ENCODE measurements at places on chromosomes 7 and 10.

DNA sequence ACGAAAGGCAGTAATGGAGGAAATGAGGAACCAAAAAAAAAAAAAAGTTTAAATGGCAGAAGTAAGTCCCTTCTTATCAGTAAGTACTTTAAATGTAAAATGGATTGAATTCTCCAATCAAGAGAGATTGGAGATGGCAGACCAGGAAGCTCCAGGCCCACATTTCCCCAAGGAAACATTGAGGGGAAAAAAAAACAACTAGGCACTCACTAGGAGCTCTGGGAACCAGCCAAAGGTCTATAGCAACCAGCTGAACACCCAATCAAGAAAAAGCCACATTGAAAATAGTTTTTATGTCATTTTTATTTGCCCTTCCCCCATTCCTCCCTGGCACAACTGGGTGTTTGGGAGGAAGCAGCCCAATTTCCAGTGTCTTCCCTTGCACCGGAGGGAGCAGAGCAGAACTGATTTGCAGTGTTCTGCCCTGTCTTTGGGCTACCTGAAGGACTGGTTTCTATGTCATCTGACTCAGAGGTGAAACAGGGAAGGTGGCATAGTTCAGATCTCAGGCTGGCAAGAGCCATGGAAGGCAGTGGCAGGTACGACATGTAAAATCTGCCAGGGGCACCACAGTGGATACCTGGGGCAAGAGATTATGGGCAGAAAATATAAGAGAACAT lies 121.9 kb downstream of the SMURF1 start:
- DNase-seq: no peak

DNA sequence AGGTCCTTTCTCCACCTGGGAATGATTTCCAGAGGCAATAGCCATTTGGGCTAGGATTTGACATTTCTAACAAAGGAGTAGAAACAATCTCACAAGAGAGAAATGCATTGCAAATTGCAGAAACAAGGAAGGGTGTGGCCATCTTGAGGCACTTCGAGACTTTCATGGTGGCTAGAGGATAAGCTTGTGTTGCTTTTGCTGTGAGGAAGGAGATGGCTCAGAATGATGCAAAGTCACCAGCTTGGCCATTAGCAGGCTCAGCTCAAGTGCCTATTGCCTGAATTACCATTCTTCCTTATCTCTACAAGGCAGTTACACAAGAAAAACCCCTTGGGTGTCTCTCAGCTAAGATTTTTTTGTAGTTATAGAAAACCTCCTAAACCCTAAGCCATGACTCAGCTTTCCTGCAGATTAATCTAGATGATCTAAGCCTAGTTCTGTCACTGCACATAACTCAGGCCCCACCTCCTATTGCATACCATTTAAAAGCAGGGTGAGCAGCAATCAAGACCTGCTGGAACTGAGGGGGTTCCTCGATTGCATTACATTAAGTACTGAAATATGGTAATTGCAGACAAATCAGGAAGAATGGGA lies 683.1 kb downstream of the NRG3 start:
- no peak for DNase-seq

DNA sequence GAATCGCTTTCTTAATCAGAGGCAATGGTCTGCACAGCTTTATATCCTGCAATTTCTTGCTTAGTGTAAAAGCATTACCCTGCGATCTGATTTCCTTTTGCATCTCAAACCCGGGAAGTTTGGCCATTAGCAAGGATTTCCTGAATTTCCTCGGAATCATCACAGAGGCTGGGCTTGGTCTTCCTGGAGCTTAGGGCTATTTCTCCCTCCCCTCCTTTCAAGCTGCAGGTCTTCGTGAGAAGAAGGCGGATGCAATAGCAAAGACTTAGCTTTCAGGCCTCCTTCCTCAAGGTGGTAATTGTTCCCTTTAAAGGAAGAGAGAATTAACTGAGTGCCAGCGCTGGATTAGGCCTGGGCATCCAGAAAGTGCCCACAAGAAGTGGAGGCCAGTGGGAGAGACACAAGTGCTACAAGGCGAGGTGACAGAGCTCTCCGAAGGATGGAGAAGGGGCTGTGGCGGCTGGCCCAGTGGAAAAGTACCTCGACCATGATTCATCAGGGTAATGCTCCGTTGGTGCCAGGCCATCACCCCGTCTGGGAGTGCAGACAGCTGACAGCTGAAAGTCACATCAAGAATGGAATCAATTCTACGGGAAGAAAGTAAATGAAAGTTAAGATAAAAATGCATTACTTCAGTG lies 4.0 kb upstream of the ARMS2 start:
- DNase-seq: no peak

DNA sequence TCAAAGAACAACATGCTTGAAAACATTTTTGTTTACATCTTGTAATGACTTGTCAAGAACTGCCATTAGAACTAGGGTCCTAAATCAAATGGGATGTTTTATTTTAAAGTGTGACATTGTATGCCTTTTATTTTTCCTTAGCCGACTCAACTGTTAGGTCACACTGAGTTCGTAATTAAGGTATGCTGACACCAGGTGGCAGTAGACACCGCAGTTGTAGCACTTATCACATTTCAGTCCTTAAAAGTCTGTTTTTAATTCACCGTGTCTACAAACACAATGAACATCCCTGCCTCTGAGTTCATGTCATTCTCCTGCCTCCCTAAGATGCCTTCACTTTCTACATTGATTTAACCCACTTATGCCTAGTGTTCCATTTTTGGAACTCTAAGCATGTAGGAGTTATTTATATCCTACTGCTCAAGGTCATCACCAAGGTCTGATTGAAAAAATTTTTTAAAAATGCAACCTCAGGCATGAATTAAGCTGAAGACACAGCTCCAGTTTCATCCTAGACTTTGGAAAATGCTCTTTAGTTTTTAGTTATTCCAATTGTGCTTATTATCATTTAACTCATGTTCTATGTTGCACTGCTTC lies 186.1 kb downstream of the BMPER start:
- DNase-seq: no peak

GRCh38 chr10:89645742-89646172 lies 715 bp upstream of the PANK1 start:
- DNase-seq: no peak

GRCh38 chr10:120386896-120387295 lies 70.1 kb upstream of the PLPP4 start:
- DNase-seq: no peak

GRCh38 chr10:132208462-132209050 lies 21.8 kb downstream of the DPYSL4 start:
- no peak for DNase-seq

DNA sequence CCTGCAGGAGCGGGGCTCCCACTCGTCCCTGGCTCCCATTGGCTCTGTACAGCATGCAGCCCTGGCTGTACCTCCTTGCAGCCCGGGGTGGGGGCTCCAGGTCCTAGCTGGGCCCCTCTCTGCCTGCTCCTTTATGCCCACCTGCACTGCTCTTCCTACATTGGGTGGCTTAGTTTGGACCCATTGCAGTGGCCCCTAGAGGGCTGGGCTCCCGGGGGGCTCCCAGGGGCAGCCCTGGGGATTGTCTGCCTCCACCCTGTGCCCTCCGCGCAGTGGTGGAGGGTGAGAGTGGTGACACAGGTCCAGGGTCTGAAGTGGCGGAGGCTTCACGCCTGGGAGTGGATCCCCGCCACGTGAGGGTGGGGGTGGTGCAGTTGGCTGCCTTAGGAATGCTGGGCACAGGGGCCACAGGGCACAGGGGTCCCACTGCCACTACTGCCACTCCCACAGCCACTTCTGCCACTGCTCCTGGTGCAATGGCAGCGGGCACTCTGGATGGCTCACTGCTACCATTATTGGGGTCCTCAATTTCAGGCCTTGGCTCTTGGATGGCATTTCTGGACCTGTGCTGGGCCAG lies 177.1 kb downstream of the ARL4A start:
- no peak for DNase-seq

GRCh38 chr10:31028081-31028480 lies 3.6 kb downstream of the ZNF438 start:
- no peak for DNase-seq

GRCh38 chr10:123149162-123149567 lies 1.2 kb downstream of the HMX2 start:
- no peak for DNase-seq

GRCh38 chr10:8369666-8370065 lies 315.2 kb downstream of the GATA3 start:
- no peak for DNase-seq

DNA sequence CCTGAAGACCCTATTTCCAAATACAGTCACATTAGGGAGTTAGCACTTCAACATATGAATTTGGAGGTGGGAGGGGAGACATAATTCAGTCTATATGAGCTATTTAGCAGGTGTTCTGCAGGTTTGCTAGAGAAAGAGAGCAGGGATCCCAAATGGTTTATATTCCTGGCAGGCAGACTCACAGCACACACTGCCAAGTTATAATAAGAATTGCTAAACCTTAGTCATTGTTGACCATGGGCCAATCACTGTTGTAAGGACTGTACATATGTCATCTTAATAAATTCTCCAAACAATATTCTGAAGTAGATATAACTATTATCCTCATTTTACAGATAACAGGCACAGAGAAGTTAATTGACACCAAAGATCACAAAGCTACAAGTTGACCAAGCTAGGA lies 1.5 kb upstream of the CCDC3 start:
- DNase-seq: no peak

DNA sequence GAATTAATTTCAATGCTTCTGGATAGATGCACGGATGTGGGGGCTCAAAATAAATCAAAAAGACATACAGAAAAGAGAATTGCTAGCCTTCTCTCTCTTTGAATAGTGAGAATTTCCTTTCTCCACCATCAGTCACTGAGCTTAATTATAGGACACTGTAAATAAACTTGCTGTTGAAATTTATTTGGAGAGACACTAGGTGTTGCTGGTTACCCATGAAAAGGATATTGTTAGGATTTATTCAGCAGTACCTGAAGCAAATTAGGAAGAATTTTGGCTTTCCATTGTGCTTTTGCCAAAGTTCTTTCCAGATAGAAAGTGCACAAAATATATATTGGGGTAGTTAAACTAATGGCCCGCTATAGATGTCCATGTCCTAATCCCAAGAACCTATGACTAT lies 27.6 kb downstream of the GCC1 start:
- DNase-seq: no peak

DNA sequence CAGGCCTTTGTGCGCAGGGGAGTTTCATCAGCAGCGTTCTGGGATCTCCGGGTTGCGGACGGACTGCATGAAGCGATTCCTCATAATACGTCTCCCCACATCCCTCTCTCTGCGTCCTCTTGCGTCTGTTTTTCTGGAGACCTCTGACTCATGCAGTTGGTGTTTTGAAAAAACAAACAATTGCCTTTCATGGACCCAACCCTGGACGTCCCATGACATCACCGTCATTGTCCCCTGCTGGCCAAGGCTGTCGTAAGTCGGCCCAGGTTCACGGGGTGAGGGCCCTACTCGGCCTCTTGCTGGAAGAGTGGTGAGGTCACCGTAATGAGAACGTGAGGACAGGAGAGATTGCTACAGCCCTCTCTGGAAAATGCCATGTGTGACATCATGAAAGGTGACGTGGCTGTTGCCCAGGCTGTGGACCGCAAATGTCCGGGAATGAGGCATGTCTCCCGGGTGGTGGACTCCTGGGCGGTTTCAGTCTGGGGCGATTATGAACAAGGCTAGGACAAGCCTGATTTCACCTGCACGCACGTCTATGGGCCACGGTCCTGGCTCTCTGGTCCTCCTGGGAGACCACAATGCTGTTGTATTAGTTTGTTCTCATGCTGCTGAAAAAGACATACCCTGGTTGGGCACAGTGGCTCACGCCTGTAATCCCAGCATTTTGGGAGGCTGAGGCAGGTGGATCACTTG lies 9.8 kb upstream of the MAFK start:
- no peak for DNase-seq

GRCh38 chr10:125233726-125234125 lies 73.4 kb upstream of the CTBP2 start:
- no peak for DNase-seq

- no peak for DNase-seq
Measured at GRCh38 chr10:10209167-10209566, 808.5 kb upstream of the CELF2 start.

- no peak for DNase-seq
Measured at GRCh38 chr10:526651-527312, 162.7 kb downstream of the DIP2C start.

DNA sequence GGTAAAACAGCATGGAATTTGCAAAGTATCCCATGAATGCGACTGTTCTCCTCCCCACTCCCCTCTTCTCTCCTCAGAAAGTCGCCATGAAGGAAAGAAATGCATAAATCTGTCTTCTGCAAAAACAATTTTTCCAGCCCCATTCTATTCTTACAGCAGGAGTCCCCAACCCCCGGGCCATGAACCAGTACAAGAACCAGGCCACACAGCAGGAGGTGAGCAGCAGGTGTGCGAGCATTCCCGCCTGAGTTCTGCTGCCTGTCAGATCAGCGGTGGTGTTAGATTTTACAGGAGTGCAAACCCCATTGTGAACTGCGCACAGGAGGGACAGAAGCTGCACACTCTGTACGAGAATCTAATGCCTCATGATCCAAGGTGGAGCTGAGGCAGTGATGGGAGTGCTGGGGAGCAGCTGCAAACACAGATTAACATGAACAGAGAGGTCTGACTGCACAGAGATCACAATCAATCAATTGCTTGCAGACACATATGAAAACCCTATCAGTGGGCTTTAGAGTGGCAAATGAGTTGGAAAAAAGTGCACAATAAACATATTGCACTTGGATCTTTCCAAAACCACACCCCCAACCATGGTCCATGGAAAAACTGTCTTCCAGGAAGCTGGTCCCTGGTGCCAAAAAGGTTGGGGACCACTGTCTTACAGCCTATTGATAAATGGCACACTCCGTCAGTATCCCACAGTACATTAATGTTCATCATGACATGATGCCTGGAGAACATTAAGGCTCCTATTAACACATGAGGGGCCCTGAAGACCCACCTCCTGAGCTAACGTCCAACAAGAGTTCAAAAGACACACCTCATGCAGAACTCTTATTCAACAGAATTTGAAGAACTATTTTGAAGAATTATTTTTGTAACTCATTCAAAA lies 205.0 kb downstream of the PTPRN2 start:
- DNase-seq: no peak

DNA sequence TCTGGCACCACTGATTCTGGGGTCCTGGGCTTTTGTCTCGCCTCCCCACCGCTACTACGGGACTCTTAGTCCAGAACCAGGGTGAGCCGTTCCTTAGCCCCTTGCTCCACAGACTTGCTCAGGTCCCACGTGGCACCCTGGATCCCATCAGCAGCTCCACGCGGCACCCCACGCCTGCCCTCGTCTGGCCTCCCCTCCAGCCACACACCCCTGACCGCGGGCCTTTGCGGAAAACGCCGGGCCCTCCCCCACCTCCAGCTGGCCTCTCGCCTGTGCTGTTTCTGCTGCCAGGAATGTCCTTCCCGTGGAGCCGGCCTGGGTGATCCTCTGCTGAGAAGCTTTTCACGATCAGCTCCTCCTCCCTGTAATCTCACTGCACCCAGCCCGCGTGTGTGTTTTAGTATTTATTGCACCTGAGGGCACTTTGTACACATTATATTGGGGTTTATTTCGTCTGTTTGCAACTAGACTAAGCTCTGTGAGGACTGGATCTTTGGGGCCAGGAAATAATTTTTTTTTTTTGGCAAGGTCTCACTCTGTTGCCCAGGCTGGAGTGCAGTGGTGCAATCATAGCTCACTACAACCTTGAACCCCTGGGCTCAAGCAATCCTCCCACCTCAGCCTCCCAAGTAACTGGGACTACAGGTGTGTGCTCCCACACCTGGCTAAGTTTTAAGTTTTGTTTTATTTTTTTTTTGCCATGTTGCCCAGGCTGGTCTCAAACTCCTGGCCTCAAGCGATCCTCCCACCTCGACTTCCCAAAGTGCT lies 10.5 kb upstream of the TTYH3 start:
- no peak for DNase-seq
